ENCODE measurements at places on chromosomes 3 and 15.

GRCh38 chr15:96367311-96368200 is 37.1 kb downstream of the NR2F2 start:
- DNase-seq, result no peak

GRCh38 chr15:80207887-80208286 is 44.1 kb downstream of the CTXND1 start:
- DNase-seq, result no peak

- DNase-seq, result no peak
These were observed 11.1 kb upstream of the TSPAN3 start for GRCh38 chr15:77081971-77082370.

- DNase-seq, result no peak
These were observed 13.0 kb downstream of the CPA3 start for GRCh38 chr3:148878095-148878494.

DNA sequence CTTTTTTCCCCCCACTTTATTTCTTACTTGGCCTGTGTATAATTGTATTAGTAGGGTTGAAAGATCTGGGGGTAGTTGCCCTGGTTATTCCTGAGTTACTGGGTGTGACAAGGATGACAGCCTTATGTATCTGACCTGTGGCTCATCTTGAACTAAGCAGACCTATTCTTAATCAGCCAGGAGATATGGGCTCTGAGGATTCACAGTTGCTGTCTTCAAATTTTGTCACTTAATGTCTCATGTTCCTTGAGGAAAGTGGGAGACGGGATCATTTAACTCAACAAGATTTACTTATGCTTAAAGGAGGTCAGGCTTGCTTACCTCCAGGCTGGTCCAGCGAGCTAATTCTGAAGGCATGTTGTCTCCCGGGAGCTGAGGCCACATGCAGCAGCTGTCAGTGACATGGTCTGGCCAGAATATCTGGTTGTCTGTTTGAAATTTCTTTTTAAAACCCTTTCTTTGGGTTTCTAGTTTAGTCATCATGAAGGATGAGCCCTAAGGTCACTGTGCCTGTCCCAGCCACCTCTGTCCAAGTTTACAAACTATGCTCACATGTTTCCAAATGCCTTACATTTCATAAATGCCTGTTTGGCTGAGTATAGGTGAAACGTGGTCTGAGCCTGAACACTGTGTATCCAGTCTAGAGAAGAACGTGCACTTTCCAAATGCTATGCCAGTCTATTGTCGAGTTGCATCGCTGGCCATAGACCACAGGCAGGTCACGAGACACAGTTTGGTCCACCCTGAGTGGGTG is 26.8 kb downstream of the LRTM1 start:
- no peak for DNase-seq

DNA sequence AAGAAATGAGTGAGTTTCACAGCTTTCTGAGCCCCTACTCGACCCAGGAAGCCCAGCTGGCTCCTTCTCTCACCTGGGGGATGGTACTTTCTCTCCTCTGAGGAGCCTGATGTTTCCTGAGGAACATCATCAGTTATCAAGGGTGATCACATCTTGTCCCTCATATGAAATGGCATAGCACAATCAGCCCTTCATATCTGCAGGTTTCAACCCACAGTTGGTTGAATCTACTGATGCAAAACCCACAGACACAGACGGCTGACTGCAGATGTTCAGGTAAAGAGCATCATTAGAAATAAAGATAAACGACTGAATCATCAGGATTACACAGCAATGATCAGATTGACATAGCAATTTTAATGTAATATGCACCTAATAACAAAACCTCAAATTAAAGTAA is 93.6 kb upstream of the OSTN start:
- no peak for DNase-seq

- DNase-seq, result no peak
These were observed 374.2 kb downstream of the PLCL2 start for GRCh38 chr3:17258823-17259436.

DNA sequence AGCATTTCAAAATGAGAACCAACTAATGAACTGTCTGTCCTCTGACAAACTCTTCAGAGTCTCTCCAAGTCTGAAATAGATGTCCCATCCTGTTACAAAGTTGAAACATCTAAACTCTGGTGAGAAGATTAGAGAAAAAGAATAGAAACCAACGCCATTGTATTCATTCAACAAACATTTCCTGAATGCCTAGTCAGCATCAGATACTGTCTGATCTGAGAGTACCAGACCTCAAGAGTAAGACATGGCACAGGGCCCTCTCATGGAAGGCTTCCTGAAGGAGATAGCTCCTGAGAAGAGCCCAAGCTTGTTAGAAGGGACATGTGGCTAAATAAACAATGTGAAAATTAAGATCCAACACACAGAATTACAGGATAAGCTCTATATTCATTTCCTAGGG is 164.1 kb upstream of the LRRN1 start:
- no peak for DNase-seq

DNA sequence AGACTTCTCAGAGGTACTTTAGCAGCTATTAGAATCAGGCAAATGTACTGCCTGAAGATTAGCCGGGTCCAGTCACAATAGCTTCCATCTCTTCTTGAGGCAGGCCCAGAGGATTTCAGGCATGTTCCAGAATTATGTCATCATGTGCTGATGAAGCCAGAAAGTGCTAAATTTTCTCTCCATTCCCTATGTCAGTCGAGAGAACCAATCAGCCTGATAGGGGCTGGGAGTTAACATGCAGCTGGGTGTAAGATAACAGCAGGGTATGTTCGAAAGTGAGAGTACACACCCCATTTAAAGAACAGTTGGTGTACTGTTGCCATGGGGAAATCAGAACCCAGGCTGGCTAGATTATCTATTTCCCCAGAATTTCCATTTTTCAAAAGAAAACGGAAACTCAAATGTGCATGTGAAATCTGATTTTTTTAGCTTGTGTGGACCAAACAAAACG is 48.7 kb downstream of the MYH15 start:
- no peak for DNase-seq

- DNase-seq, result no peak
These were observed 158.3 kb downstream of the TPRG1 start for GRCh38 chr3:189330066-189330465.

DNA sequence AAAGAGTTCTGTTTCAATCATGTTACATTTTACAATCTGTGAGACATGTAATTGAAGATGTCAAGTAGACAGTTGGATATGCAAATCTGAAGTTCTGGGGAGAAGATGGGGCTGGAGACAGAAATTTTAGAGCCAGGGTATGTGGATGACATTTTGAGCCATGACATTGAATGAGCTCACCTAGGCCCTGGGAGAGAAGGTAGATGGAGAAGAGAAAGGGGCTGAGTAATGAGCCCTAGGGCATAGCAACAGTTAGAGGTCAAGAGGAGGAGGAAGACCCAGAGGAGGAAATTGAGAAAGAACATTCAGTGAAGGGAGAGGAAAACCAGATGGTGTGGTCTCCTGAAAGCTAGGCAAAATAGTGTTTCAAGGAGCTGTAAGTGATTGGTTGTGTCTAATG is 15.3 kb downstream of the TMEM266 start:
- DNase-seq, result no peak

DNA sequence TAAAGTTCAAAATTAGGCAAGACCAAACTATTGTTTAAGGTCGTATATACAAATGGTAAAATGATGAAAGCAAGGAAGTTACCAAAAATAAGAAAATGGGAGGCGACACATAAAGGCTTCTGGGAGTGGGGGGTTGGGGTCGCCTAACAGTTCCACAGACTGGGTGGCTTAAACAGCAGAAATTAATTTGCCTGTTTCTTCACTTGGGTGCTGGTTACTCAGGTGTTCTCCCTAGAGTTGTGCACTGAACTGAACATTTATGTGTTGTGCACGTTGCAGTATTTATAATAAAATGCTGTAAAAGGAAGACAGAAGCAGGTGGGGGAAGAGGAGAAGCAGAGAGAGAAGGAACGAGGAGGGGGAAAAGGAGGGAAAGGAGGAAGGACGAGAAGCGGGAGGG is 10.5 kb upstream of the RNU6-1 start:
- DNase-seq, result no peak

DNA sequence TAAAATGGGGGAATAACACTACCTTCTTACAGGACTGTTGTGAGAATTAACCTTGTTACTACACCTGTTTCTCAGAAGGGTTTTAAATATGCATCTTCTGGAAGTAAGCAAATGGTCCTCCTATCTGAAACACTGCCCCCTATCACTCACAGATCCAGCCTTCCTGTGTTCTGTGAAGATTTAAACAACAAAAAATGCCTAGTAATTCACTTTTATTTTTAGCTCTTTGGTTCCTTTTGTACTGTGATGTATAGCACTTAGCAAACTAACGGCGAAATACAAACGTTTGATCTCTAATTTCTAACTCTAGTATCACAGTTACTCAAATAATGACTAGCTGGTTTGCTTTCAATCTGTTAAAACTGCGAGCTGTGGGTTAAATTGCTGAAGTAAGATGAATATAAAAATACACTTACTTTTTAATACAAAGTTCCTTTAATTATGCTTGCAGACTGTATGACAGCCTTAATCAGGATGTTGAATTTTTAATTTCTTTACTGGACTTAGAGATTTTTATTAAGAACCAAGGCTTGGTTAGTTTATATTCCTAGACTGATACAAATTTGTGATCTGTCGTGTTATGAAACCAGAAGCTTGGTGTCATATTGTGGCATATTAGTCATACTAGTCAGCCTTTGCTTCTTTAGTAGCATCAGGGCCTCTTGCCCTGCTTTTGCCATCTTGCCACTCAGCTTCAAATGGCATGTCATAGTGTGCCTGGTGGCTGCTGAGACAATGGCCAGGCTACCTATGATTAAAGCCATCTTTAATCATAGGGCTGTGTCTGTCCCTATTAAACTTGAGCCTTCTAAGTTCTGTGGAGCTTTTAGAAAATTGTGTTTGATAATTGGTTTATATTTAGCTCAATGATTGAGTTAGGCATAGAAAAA is 9.2 kb downstream of the EIF3J start:
- peak; percentile 53 for DNase-seq

- no peak for DNase-seq
These were observed 428.1 kb downstream of the SOX2 start for GRCh38 chr3:182139627-182140357.

GRCh38 chr3:43373560-43373928 is 87.2 kb downstream of the SNRK start:
- DNase-seq, result no peak

DNA sequence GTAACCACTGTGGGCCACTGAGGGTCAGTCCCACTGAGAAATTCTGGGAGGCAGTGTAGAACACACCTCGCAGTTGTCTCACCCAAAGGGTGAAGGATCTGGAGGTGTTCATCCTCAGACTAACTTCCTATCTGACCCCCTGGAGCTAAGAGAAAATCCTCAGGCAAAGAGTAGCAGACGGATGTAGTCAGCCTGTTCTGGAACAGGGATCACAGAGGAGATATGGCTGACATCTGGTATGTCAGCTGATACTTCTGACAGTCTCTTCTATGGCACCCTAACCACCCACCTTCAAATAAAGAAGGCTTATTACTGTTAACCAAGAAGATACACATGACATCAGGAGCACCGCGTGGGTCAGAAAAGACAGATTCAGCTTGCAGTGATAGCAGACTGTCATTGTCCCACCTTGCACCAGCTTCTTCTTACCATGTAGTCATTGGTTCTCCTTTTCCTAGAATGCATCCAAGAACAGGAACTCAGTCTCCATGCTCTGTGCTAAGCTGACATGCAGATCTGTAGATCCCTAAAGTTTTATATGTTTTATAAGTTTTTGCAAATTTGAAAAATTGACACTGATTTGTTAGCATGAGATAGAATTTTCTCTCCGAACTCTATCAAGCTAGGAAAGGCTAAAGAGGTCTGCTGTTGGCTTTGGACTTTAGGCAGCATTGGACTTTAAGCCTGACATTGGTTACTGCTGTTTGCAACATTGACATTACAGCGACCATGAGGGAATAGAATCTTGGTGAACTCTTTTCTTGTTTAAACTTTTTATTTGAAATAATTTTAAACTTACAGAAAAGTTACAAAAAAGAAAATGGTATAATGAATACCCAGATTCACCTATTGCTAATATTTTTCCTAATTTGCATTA is 60.4 kb downstream of the KBTBD12 start:
- no peak for DNase-seq

GRCh38 chr3:25033407-25034029 is 394.5 kb upstream of the RARB start:
- no peak for DNase-seq

DNA sequence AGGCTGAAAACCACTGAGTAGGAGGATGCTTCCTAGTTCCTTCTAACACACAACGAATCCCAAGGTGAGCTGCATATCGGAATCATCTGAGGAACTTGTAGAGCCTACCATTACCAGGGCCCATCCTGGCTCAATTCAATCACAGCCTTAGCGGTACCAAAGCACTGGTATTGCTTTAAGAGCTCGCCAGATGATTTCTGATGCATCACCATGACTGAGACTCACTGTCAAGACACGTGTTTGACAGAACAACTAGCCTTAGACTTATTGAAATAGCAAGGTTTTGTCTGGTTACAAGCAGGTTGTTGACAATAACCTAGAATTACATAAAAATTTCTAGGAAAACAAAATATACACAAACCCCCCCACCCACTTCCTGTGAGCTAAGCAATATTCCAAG is 68.5 kb downstream of the CBLB start:
- no peak for DNase-seq

DNA sequence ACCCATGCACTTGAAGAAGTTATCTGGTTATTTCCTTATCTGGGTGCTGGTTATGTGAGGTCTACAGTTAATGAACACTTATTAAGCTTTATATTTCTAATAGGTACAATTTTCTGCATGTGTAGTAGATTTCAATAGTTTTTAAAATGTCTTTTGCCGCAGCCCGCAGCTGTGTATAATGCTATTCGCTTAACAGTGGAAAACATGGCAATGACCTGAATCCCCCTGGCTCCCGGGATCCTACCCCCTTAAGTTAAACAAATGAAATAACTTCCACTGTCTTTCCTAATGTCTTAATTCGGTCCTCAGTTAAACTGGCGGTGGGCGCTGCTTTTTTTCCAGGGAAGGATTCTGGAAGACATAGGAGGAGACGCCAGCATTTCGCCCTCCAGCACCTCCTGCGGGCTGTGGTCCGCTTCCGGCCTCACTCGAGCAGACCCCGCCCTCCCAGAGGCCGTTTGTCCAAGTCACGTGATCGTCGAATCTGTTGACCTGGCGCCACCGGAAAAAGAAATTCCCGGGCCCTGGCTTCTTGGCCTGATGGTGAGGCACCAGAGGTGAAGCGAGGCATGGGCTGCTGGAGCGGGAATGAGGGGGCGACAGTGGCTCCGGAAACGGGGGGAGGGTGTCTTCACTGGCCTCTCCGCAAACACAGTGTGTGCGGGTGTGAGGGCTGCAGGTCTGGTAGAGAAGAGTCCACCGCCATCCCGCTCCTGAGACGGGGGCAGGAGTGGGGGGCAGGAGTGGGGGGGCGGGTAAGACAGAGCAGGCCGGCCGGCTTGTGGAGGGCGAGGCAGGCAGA is 45.6 kb upstream of the CSPG4 start:
- peak; percentile 62 for DNase-seq

Data from activated naive CD4-positive, alpha-beta T cell treated with anti-CD3 and anti-CD28 coated beads, Interleukin-2, amount 50 U/mL, for 16 hours (primary cell).